Omental fat pad (tissue), 4 donors: ENCODE measurements at places on chromosomes 11 and 22.
A peak's percentile ranks its signal among the peaks of the same experiment; 100 is the strongest.

DNA sequence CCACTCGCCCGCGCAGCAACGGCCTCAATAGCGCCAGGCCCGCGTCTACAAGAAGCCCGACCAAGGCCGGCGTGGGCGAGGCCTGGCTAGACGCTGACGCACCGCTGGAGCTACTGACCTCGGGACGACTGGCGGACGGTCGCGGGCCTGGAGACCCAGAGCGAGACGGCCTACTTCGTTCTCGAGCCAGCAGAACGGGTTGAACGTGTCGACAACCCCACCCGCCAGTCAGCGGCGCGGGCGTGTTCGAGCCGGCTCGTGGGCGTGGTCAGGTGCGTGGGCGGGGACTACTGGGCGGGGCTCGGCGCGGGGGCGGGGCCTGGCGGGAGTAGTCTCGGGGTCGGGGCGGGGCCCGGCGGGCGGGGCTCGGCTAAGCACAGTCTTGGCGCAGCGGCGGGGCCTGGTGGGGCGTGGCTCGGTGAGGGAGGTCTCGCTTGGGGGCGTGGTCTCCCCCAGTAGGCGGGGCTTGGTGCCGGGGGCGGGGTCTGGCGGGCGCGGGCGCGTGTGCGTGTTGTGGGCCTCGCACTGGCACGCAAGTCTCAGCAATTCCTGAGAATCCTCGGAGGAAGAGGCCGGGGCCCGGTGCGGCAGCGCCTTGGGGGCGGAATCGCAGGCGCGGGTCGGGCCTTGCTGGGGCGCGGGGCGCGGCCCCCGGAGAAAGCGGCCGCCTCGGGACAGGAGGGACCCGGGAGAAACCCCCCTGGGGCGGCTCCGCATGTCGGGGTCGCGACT lies at the start of gene RNH1:
Gene RNH1, minus strand, starts transcription at position 248 of the 732 bp plus-strand sequence. CDS start 5,080 bp downstream, outside the sequence.
- peak; percentile 99 for DNase-seq

DNA sequence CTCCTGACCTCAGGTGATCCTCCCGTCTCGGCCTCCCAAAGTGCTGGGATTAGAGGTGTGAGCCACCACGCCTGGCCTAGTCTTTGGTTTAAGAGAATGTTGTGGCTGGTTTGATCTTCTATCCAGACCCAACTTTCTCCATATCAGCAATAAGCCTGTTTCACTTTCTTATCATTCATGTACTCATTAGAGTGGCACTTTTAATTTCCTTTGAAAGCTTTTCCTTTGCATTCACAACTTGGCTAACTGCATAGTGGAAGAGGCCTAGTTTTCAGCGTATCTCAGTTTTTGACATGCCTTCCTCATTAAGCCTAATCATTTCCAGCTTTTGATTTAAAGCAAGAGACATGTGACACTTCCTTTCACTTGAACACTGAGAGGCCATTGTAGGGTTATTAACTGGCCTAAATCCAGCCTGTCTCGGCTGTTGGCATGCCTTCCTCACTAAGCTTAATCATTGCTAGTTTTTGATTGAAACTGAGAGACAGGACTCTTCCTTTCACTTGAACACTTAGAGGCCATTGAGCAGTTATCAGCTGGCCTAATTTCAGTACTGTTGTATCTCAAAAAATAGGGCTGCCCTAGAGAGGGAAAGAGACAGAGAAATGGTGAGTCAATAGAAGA lies 13.1 kb upstream of the RPL3 start:
- no peak for DNase-seq

- DNase-seq: peak; percentile 76
Measured at GRCh38 chr11:6606471-6607189, 3.1 kb downstream of the ILK start.

DNA sequence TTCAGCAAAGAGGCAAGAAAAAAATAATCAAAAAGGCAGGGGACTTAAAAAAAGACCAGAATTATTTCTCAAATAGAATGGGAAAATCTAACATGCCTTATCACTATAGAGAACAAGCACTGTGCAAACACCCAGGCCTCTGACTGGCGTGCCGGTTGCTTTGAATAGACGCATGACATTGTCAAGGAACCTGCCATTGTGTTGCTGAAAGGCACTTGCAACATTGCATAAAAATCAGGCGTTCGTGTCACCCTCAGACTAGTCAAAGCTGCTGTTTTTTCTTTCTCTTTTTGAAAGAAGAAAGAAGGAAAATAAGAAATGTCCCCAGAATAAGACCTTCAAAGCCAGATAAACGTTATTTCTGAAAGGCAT lies 549.3 kb upstream of the CADM1 start:
- no peak for DNase-seq

- no peak for DNase-seq
Measured at GRCh38 chr11:66183494-66184048, 84.9 kb upstream of the RAB1B start.

DNA sequence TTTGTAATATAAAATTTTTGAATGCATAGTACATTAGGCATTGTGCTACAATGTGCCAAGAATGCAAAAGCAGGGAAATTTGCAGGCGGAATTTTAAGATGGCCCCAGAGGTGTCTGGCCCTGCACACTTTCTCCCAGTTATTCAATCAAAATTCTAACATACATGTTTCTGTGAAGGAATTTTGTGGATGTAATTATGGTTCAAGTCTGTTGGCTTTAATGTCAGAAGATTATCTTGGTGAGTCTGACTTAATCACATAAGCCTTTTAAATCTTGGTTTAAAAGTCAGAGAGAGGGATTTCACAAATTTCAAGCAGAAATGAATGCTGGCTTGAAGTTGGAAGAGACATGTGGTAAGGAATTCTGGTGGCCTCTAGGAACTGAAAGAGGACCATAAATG lies 423.4 kb upstream of the CCDC179 start:
- DNase-seq: no peak

- DNase-seq: no peak
Measured at GRCh38 chr22:39938509-39939111, 21.6 kb upstream of the TMA7B start.

DNA sequence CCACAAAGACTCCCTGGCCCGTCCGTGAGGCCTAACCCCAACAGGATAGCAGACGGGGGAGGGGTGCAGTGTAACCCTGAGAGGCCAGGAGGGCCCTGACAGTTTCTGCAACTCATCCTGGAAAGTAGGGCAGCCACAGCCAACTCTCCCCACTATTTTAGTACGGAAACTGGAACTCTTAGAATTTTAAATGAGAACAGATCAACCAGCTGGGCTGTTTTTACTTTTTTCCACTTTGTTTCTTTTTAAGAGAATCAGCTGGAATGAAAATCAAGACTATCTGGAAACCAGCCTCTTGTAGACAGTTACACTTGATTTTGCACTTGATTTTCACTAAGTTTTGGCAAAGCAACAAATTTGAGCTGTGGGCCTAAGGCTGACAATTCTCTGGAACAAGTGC lies 42.7 kb upstream of the NRIP3 start:
- DNase-seq: no peak

DNA sequence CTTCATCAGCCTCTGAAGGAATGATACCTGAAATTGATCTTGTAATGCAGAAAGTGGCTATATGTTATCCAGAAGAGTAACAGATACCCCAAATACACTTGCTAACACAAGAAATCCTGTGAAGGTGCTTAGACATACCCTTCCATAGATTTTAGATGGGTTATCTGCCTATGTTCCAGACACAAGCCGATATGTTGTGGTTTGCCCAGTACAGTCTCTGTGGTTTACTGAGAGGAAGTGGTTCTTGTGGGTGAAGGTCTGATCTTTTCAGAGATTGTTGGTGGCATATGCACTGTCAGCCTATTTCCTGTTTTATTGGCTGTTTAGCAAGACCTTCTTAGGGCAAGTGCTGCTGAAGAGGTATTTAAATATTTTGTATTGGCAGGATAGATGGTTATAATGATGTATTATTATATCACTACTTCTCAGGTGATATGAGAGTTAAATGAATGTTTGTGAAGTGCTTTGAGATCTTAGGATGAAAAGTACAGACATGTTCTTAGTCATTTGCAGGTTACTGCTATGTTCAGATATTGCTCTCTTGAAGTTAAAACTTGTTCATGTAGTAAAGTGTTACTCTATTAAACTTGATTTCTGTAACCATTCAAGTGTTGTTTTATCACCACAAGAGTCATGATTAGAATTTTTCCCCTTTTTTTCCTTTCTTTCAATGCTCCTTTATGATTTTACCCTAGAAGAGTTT lies 8.2 kb downstream of the ARHGEF12 start:
- no peak for DNase-seq

DNA sequence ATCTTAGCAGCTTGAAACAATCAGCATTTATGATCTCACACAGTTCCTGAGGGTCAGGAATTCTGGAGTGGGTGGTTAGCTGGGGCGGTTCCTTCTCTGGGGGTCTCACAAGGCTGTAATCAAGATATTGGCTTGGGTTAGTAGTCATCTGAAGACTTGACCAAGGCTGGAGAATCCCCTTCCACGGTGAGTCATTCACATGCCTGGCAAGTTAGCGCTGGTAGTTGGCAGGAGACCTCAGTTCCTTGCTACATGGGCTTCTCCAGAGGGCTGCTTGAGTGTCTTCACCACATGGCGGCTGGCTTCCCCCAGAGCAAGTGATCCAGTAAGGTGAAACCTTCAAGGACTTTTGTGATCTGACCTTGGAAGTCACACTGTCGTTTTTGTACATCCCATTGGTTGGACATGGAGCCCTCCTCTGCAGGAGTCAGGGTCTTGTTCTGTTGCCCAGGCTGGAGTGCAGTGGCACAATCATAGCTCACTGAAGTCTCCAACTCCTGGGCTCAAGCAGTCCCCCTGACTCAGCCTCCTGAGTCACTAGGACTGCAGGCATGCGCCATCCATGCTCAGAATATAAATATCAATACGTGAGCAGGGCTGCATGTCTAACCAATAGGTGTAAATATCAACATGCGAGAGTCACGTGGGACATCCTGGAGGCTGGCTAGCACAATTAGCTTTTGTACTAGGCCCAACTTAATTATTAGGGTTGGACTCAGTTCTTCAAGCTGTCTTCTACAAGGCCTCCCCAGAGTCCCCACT lies 7.2 kb upstream of the NIPSNAP1 start:
- no peak for DNase-seq

DNA sequence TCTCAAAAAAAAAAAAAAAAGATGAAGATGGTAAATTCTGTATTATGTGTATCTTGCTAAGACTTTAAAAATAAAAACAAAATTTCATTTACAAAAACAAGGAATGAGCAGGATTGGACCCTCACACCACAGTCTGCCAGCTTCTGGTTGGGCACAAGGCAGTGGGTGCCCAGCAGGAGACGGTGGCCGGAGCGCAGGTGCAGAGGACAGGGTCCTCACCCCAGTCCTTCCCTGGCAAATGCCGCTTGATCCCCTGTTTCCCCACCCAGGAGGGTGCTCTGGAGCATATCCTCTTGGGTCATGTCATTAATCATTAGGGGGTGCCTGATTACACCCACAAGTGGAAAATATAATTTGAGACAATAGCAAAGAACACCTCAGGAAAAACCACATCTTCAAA lies 31.2 kb downstream of the SHANK2 start:
- no peak for DNase-seq

DNA sequence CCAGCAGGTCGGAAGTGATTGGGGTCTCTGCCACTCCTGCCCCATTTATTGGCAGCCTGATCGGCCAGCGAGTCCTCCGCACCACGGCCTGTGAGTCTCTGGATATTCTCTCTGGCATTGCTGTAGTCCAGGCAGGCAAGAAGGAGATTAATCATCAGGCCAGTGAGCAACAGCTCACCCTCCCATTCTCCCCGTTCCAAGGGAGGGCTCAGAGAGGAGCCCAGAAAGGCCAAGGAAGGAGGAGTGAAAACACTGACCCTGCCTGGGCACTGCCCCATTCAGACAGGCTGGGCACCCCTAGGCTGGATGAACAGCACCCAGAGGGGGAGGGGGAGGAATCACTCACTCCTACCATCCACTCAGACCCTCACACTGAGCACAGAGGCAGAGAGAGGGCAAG lies 3.1 kb downstream of the SAA2 start:
- no peak for DNase-seq

GRCh38 chr22:32843300-32843699 lies 41.8 kb downstream of the TIMP3 start:
- DNase-seq: no peak

DNA sequence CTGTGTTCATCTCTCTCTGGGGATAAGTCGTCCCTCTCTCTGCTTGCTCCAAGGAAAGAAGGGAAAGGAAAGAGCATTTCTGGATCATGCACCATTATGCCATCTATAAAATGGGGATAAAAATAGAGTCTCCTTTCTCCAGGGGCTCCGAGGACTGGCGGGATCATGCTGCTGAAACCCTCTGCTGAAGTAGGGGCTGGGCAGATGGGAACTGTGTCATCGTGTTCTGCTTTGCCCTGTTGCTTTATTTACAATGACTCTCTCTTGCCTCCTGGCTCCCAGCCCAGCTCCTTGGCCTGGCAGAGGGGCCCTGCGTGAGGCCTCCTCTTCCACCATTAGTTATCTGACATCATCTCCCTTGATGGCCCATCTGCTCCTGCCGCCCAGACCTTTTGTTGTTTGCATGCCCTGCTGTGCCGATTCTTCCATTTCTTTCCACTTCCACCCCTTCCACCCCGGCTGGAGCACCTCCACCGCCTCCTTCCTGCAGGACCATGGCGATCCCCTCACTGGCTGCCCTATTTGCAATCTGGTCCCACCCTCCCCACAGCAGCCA lies 200.9 kb downstream of the MYO18B start:
- no peak for DNase-seq

GRCh38 chr11:93476796-93477195 lies 66.4 kb downstream of the SMCO4 start:
- no peak for DNase-seq

- no peak for DNase-seq
Measured at GRCh38 chr11:43920598-43921419, 21.6 kb upstream of the C11orf96 start.

DNA sequence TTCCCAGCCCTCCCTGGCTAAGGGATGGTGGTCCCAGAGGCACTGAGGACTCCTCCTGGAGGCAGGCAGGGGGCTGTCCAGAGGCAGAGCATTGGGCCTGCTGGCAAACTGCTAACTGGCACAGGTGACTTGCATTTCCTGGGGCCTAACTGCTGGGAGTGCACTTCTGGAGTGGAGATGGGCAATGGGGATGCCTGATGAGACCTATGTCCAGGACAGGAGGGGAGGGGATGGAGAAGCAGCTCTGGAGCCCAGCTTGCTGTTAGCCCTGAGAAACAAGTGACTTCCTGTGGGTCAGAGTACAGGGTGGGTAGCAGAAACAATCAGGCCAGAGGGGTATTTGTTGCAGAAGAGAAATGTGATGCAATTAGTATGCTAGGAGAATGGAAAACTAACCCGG lies 253.2 kb downstream of the ST3GAL4 start:
- DNase-seq: no peak

- DNase-seq: no peak
Measured at GRCh38 chr11:133515107-133515506, 17.2 kb downstream of the OPCML start.

- DNase-seq: no peak
Measured at GRCh38 chr11:22471385-22471784, 133.2 kb downstream of the SLC17A6 start.
